Brain microvascular endothelial cell (primary cell): ENCODE measurements at places on chromosomes 4 and X.

GRCh38 chr4:7434766-7435150 lies at the start of gene PSAPL1:
TSS of gene PSAPL1 (minus strand) at chr4:7434930. CDS start at chr4:7434879, 51 bp downstream.
- DNase-seq: peak; percentile 11

DNA sequence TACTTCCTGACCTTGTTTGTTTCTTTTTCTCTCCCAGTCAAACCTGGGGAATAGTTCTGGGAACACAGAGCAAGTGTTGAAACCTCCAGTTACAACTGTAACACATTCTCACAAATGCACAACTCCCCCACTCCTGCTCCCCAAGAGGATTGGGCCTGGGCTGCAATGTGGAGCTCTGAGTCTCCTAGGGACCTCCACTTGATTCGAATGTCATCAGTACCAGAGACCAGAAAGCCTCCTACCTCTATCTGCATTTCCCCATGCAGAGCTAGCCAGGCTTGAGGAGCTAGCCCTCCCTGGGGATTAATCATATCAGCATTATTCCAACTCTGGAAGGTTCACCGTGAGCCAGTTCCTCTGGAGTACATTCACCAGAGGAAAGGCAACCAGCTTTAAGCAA lies 41.7 kb upstream of the CITED1 start:
- DNase-seq: no peak

- DNase-seq: no peak
Observed at GRCh38 chr4:25081866-25082471, 51.2 kb upstream of the LGI2 start.

GRCh38 chr4:6169239-6169638 lies 31.1 kb downstream of the JAKMIP1 start:
- no peak for DNase-seq

DNA sequence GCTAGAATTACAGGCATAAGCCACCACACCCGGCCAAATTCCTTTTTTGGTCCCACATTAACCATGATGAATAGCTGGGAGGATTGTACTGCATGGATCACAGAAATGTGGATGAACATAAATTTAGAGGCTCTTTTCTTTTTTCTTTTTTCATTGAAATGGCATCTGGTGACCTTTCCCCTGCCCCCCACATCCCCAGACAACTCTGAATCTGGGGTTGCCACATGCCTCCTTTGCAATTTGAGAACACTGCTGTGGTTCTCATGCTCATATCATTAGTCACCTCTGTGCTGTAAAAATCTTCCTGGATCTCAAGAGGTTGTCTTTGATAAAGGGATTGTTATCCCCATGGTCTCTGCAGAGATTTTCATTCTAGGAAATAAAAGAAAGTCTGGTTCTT lies 22.8 kb upstream of the FMR1NB start:
- peak; percentile 9 for DNase-seq
